ENCODE measurements at places on chromosomes 4 and X. TPM values are rescaled to one million over a fixed set of nuclear protein-coding genes. Genes with fewer than 3 reads are reported as not detected.

HS6ST2 gene
- 0.43 TPM for total RNA-seq

ZMAT1 gene
- total RNA-seq = 8.8 TPM

GASK1B gene
- total RNA-seq = 82.2 TPM

- no peak for DNase-seq
These were observed 103.1 kb upstream of the SHISA3 start for GRCh38 chr4:42293967-42294813.

- no peak for DNase-seq
These were observed 43.2 kb downstream of the SAT1 start for GRCh38 chrX:23826216-23826615.

Measured in posterior vena cava (tissue), 2 donors.